Progenitor cell of endocrine pancreas (in vitro differentiated cells): ENCODE measurements at places on chromosomes 16 and 17.

DNA sequence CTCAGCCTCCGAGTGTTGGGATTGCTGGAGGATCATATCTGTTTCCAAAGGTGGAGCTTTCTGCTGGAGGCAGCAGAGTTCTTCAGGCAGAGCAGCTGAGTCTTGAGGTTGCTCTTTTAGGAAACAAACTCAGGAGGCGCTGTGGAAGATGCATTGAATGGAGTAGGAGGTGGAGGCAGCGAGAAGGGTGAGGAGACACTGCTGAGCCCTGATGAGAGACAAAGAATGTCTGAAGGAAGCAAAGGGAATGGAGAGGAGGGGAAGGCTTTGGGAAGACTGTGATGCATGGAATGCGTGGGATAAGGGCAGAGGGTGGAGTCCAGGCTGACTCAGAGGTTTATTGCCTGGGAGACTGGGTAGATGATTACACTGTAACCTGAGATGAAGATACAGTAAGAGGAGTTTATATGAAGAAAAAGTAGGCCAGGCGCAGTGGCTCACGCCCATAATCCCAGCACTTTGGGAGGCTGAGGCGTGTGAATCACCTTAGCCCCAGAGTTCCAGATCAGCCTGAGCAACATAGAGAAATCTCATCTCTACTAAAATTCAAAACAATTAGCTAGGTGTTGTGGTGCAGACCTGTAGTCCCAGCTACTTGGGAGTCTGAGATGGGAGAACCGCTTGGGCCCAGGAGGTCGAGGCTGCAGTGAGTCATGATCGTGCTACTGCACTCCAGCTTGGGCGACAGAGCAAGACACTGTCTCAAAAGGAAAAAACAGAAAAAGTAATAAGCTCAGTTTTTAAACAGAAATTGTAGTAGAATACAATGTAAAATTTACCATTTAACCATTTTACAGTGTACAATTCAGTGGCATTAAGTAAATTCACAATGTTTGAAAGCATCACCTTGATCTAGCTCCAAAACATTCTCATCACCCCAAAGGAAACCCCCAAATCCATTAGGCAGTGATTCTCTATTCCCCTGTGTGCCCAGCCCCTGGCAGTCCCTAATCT lies 17.8 kb upstream of the TMEM219 start:
- DNase-seq, result no peak

DNA sequence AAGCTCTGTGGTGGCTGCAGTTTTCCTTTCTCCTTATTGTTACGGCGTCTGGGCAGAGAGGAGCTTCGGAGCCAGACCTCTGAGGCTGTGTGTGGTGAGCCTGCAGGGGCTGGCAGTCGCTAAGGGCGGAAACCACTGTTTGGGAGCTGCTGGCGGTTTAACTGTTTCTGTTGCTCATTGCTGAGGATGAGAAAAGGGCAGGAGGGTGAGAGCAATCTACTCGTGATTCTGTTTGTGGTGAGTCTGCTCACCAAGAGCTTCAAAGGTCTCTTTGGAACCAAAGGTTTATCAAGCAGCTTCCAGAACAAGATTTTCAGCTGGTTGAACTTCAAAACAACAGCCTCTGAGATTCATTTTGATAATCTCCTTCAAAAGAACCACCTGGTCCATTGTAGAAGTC lies 143.9 kb downstream of the ANKFN1 start:
- no peak for DNase-seq

- no peak for DNase-seq
Measured at GRCh38 chr17:15453782-15454181, 13.6 kb downstream of the CDRT4 start.

GRCh38 chr16:49353680-49354079 lies 19.9 kb upstream of the C16orf78 start:
- DNase-seq, result no peak

GRCh38 chr17:75488693-75489510 lies 26.4 kb downstream of the CASKIN2 start:
- DNase-seq, result no peak

- DNase-seq, result no peak
Measured at GRCh38 chr16:86502856-86503748, 7.2 kb upstream of the FOXF1 start.

DNA sequence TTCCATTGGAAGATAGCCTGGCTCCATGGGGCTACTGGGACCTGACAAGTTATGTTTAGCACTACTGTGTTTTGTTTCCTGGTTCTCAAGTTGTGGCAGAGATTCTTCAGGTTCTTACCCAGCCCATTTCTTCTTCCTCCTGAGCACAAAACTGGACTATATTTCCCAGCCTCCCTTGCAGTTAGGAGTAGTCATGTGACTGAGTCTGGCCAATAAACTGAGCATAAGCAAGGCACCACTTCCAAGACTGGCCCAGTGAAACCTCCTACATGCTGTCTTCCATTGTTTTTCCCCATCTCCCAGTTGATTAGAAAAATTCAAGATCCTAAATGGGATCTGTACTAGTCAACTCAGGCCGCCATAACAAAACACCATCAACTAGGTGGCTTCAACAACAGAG lies 28.2 kb upstream of the RBBP6 start:
- no peak for DNase-seq

- no peak for DNase-seq
Measured at GRCh38 chr17:42564815-42565522, 1.9 kb upstream of the MLX start.

DNA sequence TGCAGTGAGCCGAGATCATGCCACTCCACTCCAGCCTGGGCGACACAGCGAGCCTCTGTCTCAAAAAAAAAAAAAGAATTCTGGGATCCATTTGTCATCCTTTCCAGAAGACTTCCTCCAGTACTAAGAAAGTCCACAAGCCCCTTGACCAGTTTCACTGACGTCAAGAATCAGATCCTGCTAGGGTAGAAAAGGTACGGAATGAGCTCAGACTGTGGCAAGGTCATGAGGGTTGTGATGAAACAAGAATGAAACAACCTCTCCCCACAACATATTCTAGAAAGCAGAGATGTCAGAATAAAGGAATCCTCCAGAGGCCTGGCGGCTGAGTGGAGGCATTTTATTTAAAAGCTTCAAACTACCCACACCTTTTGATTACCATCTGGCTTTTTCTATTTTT lies 29.9 kb downstream of the TRAF4 start:
- no peak for DNase-seq

- no peak for DNase-seq
Measured at GRCh38 chr17:72640415-72641165, 451.9 kb downstream of the SLC39A11 start.

- DNase-seq, result no peak
Measured at GRCh38 chr17:1820528-1821252, 9.0 kb downstream of the SMYD4 start.

- no peak for DNase-seq
Measured at GRCh38 chr16:57186872-57187854, 1.0 kb downstream of the RSPRY1 start.

DNA sequence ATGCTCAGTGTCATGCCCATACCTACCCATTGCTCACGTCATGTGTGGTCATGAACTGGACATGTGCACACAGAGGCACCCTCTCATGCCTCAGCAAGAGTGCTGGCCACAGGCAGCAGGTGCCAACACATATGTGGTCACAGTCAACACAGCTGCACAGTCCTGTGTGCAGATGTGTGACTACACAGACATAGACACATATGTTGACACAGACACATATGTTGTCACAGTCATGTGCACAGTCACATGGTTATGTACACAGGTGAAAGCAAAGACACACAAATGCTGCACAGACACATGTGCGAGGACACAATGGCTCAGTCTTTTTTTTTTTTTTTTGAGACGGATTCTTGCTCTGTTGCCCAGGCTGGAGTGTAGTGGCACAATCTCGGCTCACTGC lies 11.3 kb downstream of the SLC4A1 start:
- DNase-seq, result no peak

DNA sequence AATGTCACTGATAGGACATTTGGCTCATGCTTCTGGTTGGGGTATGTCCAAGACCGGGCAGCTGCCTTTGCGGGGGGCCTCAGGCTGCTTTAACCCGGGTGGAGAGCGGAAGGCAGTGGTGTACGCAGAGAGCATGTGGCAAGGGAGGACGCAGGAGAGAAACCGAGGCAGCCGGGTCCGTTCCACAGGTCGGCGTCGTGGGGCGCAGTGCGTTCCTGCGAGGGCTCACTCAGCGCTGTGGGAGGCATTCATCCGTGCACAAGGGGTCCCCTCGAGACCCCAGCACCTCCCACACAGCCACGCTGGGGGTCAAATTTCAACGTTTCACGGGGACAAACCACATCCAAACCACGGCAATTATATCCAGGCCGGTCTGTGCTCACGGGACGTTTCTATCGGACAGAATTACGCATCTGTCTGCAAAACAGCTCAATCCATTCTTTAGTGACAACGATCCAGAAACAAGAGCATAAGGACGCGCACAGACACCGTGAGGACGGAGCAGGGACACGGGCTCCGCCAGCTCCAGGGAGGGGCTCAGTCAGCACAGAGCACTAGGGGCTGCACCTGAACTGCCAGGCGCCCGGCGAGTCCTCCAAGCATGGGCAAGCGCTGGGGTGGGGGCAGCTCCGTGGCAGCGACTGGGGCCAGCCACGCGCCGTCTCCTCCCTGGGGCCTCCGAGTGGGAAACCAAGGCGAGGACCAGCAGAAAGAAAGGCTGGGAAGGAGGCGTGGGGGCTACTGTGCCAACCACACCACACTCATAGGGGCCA lies 108.4 kb upstream of the METRNL start:
- DNase-seq, result no peak

- no peak for DNase-seq
Measured at GRCh38 chr16:75340741-75341491, 89.5 kb upstream of the BCAR1 start.

DNA sequence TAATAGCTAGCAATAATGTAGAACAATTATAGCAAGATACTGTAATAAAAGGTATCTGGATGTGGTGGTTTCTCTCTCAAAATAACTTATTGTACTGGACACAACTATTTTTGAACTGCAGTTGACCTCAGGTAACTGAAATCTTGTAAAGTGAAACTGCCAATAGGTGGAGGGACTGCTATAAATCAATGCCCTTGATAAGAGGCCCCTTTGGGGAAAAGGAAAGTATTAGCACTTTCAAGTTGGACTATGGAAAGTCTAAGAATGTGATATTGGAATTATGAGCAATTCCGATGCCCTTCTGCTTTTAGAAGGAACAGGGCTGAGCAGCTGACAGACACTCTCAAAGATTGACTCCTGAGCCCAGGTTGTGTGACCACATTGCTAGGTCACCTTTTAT lies 44.5 kb upstream of the ARHGAP44 start:
- no peak for DNase-seq

GRCh38 chr17:75688209-75688825 lies 21.2 kb downstream of the SAP30BP start:
- DNase-seq, result no peak

DNA sequence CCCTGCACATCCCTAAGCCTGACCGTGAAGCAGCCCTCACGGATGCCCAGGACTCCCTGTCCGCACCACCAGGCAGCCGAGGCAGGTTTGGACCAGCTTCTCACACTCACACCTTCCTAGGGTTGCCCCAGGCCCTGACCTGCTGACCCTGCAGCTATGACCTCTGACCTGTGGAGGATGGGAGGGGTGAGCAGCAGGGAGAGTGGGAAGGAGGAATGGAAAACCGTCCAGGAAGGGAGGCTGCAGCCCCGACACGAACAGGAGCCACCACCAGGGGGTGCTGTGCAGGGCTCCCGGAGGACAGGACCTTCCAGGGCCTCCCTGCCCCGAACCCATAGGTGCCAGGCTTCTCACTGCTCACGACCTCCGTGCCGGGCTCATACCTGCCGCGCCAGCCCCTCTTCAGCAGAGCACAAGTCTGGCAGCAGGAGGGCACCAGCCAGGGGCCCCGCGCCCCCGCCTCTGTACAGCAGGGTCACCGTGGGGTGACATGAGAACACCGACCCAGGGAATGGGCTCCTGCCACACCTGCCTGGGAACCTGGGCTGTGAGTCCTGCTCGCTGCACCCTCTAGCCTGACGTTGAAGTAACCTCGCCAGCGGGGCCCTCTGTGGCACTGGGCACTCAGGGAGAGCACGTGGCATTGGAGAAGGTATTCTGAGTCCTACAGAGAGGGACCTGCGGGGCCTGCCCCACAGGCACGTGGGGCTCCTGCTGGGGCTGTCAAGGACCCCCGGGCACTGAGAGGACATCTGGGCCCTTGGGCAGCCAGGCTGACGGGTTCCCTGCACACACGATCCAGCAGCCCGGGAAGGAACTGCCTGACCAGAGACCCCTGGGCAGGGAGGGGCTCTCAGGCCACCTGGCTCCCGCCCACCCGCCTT lies 37.6 kb downstream of the CTU2 start:
- DNase-seq, result peak; percentile 81

GRCh38 chr16:9437115-9437514 lies 345.7 kb downstream of the HAPSTR1 start:
- DNase-seq, result no peak

DNA sequence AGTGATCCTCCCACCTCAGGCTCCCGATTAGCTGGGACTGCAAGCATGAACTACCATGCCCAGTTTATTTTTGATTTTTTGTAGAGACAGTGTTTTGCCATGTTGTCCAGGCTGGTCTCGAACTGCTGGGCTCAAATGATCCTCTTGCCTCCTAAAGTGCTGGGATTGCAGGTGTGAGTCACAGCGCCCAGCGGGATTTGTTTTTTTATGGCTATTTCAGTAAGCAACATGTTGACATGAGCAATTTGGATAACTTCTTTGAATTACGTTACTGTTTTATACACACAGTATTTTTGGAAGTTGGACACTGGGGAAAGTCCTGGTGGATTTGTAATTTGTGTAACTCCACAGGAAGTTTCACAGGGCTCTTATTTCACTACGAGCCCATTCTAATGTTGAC lies 18.5 kb upstream of the RHOT1 start:
- no peak for DNase-seq

DNA sequence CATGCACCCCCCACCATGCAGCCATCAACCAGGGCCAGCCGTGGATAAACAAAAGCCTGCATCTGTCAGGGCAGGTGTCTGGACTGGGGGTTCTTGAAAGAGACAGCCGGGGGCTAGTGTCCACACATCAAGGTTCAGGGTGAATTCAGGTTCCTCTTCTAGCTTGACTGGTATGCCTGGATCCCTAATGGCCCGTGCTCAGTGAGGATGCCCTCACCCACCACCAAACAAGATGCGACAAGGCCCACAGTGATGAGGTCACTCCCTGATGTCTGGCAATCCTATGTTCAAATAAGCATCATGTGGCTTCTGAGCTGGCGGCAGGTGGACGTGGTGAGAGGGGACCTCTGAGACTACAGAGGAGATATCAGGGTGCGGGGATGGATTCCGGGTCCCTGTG lies 64.6 kb downstream of the GOSR1 start:
- DNase-seq, result no peak

GRCh38 chr16:71954180-71954579 lies 46.0 kb downstream of the PKD1L3 start:
- no peak for DNase-seq

GRCh38 chr16:57627184-57627871 lies 1.1 kb upstream of the ADGRG1 start:
- no peak for DNase-seq
